ENCODE measurements at places on chromosomes 5 and 9.
A peak's percentile ranks its signal among the peaks of the same experiment; 100 is the strongest.

- DNase-seq = no peak
These were observed 86.1 kb upstream of the LRRTM2 start for GRCh38 chr5:138961221-138961620.

- no peak for DNase-seq
These were observed 198.1 kb upstream of the ACTBL2 start for GRCh38 chr5:57680686-57681085.

DNA sequence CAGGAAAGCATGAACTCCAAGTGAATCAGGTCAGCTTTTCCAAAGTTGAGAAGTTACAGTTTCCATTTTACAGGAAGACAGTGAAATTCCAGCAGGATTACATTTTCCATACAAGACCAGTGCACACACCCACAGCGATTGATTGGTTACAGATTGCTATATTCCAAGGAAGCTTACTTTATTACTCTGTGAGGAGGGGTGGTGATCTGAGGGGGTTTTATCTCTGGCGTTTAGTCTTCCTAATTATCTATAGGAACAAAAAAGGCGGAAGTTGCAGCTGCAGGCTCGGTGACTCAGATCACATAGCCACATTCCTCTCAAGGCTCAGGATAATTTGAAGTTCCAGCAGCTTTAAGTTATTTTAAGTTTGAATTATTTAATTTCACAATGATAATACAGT, 450.4 kb upstream of the NMUR2 start:
- no peak for DNase-seq

DNA sequence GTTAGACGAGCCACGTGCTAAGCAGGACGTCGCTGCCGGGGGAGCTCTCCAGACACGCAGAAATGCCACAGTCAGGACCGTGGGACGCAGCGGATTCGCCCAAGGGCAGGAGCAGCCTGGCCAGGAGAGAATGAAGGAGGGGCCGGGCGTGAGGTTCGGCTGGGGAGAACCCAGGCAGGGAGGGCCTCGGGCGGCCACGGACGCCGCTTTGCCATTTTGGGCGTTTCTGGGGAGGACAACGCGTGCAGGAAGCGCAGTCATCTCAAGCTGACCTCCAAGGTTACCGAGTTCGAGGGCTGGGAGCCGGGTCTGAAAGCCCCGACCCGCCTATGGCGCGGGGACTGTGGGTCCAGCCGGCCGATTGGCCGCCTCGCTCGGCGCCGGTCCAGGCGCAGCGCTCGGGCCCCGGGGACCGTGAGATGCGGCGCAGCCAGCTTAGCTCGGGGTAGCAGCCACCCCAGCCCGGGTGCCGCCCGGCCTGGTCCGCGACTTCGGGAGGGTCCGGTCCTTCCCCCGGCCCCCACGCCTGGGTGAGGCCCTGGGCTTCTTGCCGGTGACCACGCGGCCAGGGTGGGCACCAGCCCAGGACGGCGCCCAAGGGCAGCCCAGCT, 760 bp upstream of the MAN1B1 start:
- DNase-seq = no peak

GRCh38 chr5:75668977-75669689, 48.1 kb downstream of the POC5 start:
- DNase-seq = no peak

DNA sequence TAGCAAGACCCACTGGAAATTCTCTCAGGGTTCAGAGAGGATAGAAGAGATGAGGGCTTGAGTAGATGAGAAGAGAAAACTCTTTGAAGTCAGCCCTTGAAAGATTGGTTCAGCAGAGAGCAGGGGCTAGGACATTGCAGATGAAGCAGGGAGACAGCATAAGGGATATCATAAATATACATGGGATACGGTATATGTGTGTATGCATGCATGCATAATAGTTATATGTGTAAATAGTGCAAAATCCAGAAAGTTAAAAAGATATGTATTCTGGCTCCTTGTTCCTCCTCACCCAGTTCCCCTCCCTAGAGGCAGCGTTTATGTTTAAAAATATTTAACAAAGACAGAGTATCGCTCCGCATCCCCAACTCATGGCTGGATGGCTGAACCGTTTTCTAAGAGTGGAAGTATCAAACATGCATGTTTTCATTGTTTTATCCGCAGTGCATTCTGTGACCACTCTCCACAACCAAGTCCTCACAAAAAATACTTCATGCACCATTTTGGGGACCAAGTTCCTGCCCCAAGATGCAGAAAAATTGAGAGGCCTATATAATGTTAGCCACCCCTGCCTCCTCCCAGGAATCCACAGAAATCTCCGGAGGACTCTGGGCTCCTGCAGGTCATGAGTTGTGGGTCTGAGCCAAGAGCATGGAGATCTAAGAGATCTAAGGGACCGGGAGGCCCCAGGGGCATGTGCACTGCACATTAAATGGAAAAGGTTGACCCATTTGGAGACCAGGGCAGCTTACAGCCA, 119.5 kb downstream of the MTX3 start:
- no peak for DNase-seq

DNA sequence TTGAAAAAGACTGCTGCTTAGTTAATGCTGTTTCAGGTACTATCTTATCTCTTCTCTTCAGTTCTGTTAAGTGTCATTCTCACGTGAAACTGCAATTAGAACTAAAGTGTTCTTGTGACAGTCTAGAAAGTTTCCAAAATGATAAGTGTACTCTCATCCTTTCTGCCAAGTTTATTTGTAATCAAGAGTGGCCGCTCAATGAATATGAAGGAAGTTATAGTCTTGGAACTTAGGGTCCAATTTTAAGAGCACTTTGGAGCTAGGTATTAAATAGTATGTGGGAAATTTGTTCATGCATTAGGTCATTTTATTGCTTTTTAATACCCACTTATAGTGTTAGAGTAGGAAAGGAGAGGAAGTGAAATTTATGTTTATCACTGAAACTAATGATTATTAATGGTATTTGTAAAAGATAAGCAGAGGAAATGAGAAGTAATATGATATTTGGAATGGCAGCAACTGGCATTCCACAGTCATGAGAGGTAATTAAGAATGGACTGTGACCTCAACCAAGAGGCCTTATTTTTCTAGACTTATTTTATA, 20.4 kb downstream of the XRCC4 start:
- DNase-seq = no peak

DNA sequence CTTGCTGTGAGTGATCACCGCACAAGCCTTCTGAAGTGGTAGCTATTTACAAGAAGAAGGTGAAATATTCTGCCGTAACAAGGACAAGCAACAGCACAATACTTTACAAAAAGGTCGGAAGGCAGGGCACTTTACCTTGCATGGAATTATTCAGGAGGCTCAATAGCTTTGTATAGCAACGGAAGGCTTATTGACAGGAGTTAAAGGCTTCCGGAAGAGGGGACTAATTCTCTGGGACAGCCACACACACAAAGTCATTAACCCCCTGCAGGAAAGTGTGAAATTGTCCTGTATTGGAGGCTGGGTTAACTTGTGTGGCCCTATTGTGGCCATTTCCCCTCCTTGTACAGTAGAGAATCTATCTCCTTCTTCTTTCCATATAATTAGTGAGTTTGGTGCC, 199.3 kb upstream of the SEMA6A start:
- no peak for DNase-seq

DNA sequence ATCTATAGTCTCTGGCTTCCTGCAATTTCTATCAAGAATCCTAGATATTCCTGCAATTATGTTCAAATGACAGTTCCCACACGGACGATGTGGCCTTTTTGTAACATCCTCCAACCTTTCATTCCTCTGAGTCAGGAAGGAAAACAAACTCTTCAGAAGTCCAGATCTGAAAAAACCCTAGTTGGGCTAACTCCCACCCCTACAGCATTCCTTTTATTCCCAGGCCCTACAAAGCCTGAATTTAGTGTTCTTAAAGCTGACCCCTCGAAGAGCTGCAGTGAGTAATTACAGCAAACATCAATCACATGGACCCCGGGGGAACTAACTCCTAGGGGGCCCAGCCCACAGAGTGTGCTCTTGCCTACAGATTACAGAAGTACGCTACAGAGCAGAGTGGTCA, 99.7 kb downstream of the SERINC5 start:
- no peak for DNase-seq

DNA sequence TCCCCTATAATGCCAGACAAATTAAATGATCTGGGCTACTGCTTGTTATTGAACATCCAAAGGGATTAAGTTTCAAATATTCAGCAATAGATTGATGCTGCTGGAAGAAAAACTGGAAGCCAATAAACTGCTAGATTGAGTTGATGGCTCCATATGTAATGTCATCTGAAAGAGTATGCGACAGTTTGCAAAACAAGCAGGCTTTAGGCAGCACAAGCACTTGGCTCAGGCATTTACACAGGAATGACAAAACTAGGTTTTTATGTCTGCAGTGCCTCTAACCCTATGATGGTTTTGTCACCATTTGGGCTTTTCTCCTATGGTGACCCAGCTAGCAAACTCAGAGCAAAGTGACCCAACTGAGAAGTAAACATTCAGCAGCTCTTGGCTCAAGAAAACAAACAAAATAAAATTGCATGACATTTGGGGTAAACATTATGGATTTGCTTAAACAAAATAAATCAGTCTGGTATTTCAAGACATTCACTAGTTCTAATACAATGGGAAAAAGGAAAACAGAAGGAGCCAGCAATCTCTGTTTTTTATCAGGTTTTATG, 978.5 kb downstream of the DTWD2 start:
- DNase-seq = no peak

DNA sequence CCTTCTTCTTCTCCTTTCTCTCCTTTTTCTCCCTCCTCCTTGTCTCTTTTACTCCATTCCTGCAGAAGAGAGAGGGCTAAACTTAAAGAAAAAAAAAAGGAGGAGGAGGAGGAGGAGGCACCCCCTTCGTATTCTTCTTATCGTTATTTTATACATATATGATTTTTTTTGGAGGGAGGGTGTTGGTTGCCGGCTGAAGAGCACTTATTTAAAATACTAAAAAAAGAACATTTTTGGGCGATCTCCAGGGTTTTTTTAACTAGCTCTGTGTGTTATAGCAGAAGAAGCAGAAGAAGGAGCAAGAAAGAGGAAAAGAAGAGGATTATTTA, 381 bp downstream of the NR2F1 start:
- DNase-seq = no peak

DNA sequence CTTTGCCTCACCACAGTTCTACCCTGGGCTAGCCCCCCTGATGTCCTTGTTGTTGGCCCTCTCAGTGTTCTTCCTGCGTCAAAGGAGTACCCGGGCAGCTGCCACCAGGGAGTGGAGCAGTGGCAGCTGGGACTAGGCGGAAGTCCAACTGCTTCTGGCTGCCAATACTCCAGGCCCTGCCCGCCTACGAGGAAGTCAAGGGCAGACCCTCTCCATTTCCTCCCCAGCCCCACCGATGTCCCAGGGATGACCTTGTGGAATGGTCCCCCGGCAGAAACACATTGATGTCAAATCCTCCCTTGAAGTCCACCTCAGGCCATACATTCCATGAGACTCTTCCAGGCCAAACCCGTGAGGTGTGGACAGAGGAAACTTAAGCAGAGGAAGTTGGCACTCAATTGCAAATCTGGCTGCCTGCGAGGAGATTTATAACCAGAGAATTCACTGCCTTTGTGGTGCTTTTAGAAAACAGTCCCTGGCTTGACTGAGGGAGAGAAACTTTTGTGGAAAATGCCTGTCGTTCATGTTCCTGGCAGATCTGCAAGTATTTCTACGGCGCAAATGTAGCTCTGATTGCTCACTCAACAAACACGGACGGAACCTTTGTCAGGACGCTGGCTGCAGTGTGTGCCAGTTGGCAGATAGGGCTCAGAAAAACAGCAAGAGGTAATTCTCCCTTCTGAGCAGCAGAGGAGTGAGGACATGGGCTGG, 339.7 kb downstream of the RAB3C start:
- peak; percentile 75 for DNase-seq

- no peak for DNase-seq
These were observed 53.7 kb upstream of the DMRT3 start for GRCh38 chr9:922731-923130.

GRCh38 chr5:60386436-60387050, 313.4 kb downstream of the DEPDC1B start:
- no peak for DNase-seq

DNA sequence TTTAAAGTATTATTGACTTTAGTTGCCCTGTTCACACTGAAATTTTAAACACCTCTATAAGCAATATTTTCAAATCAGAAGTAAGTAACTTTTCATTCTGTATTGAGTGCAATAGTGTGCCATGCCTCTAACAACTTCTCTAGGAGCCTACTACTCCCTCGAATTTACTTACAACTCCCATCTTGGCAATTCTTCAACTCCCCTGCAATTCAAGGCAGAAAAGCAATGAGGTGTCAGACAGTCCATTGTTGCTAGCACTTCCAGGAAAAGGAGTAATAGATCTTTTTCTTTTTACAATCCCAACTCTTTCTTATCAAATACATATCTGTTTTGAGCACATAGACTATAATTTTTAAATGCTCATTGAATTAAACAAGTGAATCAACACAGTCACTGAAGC, 222.7 kb upstream of the PUM3 start:
- no peak for DNase-seq

- peak; percentile 81 for DNase-seq
These were observed 34.1 kb downstream of the CXXC5 start for GRCh38 chr5:139682016-139682975.

DNA sequence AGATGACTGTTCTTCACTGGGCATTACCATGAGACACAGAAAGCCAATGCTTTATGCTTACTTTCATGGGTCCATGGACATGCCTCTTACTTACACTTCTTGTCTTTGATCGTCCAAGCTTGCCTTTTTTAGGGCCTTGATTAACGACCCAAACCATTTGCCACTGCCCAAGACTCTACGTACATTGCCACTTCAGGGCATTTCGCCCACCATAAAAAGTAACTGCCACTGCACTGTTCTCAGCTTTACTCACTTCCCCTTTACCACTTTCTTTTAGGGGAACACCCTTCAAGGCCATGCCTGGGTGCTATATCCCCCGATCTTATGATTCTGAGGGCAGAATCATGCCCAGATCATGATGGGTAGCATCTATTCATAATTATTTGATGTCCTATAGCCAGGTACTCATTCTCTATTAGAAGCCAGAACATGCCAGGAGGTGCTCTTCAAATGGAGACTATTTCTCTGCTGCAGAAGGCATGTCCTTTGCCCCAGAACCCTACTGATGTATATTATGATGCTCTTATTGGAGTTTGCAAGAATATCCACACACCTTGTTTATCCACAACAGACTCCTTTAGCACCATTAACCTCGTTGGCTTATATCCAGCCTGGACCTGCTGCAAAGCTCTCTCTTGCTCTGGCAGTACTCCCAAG, 64.1 kb upstream of the RAD23B start:
- DNase-seq = no peak

DNA sequence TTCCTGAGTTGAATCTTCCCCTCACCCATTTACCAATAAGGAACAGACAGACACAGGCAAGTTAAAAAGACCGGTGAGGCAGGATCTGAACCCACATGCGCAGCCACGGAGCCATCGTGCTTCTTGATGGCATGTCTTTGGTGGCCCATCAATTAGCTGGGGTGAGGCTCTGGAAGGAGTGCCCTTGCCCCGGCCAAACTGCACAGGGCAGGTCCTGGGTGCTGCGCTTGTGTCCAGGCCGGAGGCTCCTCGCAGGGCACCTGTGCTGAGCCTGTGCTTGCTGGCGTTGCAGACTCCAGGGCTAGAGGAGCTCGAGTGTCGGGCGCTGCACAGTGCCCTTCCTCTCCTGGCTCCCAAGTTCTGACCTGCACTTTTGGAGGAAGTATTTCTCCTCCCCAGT, 66.4 kb downstream of the PSMB7 start:
- DNase-seq = no peak

Measured in hypothalamus (tissue), 51 donors.